ENCODE measurements at places on chromosomes 16 and 17.

DNA sequence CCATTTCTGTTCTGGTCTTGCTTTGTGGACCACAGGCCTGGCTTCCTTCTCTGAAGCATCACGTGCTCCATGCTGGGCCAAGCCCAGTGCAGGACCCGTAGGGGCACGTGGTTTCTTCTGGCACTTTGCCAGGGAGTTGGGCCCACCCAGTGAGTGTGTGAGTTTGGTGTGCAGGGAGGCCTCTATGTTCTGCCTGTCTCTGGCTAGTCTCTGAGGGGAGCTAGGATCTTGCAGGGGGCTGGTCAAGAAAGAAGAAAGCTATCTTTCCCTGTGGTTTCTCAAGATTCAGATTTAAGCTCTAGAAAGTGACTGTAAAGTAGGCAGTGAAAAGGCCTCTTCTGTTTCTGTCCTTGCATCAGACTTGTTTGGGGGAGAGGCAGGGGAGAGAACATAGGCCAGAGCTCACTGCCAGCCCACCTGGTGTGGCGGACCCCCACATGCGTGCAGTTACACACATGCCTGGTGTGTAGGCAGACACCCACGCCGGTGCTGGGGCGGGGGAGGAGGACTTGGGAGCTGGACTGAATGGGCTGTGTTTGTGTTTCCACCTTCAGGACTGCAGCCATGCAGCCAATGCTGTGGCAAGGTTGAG is 11.8 kb downstream of the LASP1 start:
- DNase-seq: no peak

GRCh38 chr17:37518826-37519225 is 29.1 kb downstream of the DUSP14 start:
- no peak for DNase-seq

DNA sequence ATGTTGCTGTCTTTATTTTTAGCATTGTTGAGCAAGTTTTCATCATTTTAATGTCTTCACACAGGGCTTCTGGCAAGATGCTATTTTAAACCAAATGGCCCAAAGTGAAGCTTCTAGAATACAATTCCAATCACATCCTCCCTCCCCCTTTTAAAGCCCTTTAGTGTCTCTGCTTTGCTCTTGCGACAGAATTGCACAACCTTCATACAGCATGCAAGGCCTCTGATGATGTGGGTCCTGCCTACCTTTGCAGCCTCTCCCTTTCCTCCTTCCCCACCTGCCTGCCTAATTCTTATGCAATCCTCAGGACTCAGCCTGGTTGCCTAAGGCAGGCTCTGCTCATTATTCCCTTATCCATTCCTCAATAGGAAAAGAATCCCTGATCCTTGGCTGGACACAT is 381.7 kb downstream of the SLC39A11 start:
- DNase-seq: no peak

DNA sequence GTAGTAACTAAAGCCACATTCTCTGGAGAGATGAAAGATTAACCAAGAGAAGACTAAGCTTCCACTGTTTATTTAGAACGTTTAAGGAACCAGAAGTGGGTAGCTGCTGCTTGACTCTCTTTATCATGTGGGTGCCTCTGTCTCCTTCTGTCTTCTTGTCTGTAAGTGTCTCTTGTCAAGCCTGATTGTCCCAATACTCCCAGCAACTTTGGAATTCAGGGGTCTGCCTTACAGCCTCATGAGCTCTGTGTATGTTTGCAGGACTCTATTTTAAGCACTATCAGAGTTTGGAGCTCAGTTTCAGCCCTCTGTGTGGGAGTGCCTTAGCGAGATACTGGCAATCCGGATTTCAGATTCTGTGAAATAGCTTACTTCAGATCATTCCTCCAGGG is 29.3 kb upstream of the SPACA3 start:
- no peak for DNase-seq

GRCh38 chr17:3663102-3664011 is 5.0 kb downstream of the TAX1BP3 start:
- DNase-seq: no peak

DNA sequence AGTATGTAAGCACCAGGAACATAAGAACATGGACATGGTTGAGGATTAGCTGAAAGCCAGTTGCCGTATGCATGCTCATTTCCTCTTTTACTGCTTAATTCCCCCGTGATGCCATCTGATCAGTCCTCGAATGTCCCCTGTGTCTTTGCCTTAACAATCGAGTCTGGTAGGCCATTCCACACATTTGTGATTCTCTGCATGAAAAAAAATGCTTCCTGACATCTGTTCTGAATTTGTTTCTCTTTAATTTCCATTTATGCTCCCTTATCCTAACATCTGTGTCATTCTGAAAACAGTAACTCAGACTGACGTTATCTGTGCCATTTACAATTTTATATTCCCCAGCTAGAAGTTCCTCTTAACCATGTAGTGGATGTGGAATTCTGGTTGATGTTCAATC is 158.2 kb upstream of the TOX3 start:
- DNase-seq: no peak

GRCh38 chr16:65937455-65937854 is 429.0 kb upstream of the CDH5 start:
- peak; percentile 2 for DNase-seq

DNA sequence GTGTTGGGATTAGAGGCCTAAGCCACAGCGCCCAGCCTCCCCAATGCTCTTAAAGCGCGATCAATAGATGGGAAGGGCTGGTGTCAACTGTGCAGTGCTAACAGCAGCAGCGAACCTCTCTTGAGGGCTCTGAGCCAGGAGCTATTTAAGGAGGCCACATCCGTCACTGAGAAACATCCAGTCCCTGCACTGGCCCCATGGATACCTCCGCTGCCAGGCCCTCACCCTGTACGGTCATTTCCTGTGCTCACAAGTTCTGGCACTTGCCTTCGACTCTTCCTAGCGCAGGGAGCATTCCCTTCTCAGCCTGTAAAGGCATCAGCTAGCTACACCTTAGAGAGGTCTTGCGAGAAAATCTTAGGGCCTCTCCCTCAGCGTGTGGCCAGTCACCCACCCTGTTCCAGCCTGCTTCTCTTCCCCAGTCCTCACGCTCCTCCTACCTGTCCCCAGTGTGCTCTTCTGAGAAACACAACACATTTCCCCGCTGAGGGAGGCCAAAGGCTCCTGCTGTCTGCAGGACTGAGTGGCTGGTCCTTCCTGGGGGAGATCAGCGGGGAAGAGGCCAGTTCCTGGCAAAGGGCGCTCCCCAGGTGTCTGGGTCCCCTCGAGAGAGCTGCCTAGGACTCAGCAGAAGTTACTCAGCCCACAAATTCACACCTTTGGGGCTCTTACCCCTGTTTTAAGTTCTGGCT is 28.6 kb downstream of the GTF3C1 start:
- DNase-seq: no peak

All from vagina (tissue), 2 donors.